Activated naive CD8-positive, alpha-beta T cell treated with anti-CD3 and anti-CD28 coated beads for 36 hours (primary cell): ENCODE measurements at places on chromosomes 3 and 15.

- no peak for DNase-seq
These were observed 82.0 kb downstream of the ETFA start for GRCh38 chr15:76229266-76229665.

GRCh38 chr3:194731506-194732073, 45.9 kb downstream of the FAM43A start:
- DNase-seq: no peak

DNA sequence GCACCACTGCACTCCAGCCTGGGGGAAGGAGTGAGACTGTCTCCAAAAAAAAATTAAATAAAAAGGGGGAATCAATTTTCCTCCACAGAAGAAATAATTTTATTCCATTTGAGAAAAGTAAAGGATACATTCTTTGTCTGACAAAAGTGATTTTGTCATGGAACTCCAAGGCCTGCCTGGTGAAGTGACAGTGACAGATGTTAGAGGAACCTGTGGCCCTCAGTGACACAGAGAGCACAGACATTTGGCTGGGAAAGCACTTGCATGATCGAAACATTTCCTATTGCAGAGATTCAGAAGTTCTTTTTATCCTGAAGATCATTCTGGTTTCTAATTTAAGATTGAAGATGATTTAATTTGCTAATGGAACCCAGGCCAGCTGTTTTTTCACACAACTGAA, 5.9 kb downstream of the LYSMD4 start:
- DNase-seq: no peak

DNA sequence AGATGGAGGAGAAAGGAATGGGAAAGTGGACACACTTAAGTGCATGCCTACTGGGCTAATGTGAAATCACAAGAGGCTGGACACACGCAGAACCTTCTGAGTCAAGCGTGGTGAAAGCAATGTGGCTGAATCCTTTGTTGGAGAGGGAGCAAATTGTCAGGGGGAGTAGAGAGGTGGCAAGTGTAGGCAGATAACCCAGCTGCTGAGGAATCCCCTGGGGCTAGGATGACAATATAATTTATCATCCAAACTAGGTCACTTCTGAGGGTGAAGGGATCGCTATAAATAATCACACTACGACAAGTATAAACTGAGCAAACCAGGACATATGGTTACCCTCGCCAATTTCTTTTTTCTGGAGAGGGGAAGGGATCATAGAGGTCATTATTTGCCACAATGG, 28.7 kb downstream of the TAMM41 start:
- no peak for DNase-seq

GRCh38 chr3:58355179-58355578, 22.5 kb downstream of the PXK start:
- no peak for DNase-seq

DNA sequence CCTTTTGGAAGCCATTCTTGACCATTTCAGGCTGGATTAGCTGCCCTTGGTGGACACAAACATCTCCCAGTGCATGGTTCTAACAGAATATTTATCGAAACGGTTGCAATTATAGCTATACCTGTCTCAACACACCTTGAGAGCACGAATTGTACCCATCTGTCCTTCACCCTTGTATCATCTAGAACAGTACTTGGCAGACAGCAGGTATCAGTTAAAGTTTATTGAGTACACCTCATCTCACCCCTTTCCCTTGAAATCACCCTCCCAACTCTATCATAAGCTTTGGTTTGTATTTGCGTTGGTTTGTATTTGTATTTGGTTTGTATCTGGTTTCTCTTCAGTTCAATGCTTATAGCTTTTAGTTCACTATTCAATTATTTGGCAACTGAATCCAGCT, 12.4 kb downstream of the TSPAN3 start:
- no peak for DNase-seq

- DNase-seq: no peak
These were observed 40.0 kb downstream of the MYO9A start for GRCh38 chr15:72077950-72078349.
